ENCODE measurements at places on chromosomes 3 and 15.

DNA sequence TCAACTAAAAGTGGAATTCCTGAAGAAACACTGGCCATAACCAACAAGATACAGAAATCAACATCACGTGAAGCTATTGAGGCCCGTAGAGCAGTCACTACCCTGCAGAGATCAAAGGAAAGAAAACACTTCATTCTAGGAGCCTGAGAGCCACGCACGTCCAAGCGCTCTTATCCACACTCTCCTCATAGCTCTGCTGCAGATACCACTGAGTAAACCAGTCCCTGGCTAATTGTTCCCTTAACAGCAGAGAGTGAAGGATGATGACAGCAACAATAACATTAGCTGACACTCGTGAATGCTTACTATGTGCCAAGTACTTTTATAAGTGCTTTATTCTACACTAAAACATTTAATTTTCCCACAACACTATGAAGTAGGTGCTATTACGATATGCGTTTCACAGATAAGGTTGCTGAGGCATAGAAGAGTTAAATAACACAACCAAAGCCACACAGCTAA is 271.0 kb upstream of the GADL1 start:
- no peak overlapping the region for H3K27ac ChIP-seq
- H3K4me1 ChIP-seq: no peaks in the 10 kb centered on the region
- no peak for DNase-seq
- no peaks in the 10 kb centered on the region for H3K27me3 ChIP-seq

DNA sequence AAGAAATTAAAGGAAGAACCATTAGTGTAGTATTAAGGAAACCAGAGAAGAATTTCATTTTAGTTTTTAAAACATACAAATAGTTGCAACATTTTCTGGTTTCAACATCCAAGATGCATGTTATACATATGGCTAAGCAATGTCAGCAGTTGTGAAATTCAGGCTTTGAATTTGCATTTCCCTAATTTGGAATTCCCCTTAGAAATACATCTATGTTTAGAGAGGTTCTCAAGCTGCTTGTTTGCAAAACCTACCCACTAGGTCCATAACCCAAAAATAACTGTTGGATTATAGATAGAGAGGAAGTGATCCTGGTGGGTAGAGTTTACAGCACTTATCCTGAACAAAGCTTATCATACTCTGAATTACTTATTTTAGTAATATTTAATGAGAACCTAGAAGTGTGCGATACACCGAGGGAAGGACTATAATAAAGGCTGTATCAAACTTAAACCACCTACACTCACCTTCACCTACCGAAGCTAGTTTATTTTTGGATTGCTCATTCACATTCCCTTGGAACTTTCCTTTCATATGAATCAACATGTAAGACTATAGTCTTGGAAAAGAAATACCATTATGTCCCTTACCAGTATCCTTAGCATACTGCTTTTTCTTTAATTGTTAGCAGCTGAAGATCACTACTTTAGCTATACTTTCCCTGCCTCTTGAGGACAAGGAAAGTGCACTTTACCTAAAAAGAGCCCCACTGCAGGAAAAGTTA is 60.6 kb downstream of the CHAC1 start:
- peak; percentile 93 for DNase-seq
- H3K4me3 ChIP-seq: no peak overlapping the region
- peaks cover 49% of the 10 kb centered on the region for H3K36me3 ChIP-seq
- H3K4me1 ChIP-seq: peaks cover 69% of the 10 kb centered on the region
- H3K27ac ChIP-seq: peak overlapping the region; percentile 81

- peaks cover 9% of the 10 kb centered on the region for H3K4me1 ChIP-seq
- no peak overlapping the region for H3K27ac ChIP-seq
- H3K4me3 ChIP-seq: no peak overlapping the region
- H3K27me3 ChIP-seq: no peaks in the 10 kb centered on the region
- H3K36me3 ChIP-seq: peaks cover 9% of the 10 kb centered on the region
Observed at GRCh38 chr3:16468336-16469098, 45.0 kb downstream of the RFTN1 start.

- DNase-seq: no peak
- H3K27me3 ChIP-seq: no peaks in the 10 kb centered on the region
- H3K36me3 ChIP-seq: no peaks in the 10 kb centered on the region
- H3K27ac ChIP-seq: no peak overlapping the region
Observed at GRCh38 chr3:168061332-168061996, 34.3 kb downstream of the GOLIM4 start.

- H3K36me3 ChIP-seq: no peaks in the 10 kb centered on the region
- H3K27ac ChIP-seq: peak overlapping the region; percentile 70
- H3K4me1 ChIP-seq: peaks cover 68% of the 10 kb centered on the region
- DNase-seq: no peak
Observed at GRCh38 chr3:46695962-46696894, 2.7 kb upstream of the ALS2CL start.

- peaks cover 5% of the 10 kb centered on the region for H3K4me1 ChIP-seq
- peaks cover 28% of the 10 kb centered on the region for H3K36me3 ChIP-seq
- DNase-seq: peak; percentile 46
- peak overlapping the region; percentile 50 for H3K27ac ChIP-seq
Observed at GRCh38 chr3:31581660-31582059, 48.9 kb downstream of the STT3B start.

- peaks cover 15% of the 10 kb centered on the region for H3K27me3 ChIP-seq
- H3K4me1 ChIP-seq: no peaks in the 10 kb centered on the region
- no peaks in the 10 kb centered on the region for H3K36me3 ChIP-seq
- H3K27ac ChIP-seq: no peak overlapping the region
Observed at GRCh38 chr15:29962407-29962806, 120.3 kb upstream of the GOLGA8J start.

DNA sequence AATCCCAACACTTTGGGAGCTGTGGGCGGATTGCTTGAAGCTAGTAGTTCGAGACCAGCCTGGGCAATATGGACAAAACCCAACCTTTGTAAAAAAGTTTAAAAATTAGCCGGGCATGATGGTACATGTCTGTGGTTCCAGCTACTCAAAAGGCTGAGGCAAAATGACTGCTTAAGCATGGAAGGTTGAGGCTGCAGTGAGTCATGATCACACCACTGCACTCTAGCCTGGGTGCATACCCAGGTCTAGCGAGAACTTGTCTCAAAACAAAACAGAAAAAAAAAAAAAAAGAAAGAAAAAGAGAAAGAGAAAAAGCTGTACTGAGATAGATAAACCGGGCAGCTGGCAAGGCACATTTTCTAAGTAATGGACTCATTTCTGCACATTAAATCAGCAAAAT is 10.6 kb downstream of the ARPP19 start:
- DNase-seq: peak; percentile 62
- no peaks in the 10 kb centered on the region for H3K27me3 ChIP-seq
- H3K4me3 ChIP-seq: no peak overlapping the region

GRCh38 chr3:184448321-184449160 is 68.7 kb downstream of the CHRD start:
- no peaks in the 10 kb centered on the region for H3K27me3 ChIP-seq
- H3K4me3 ChIP-seq: no peak overlapping the region
- no peak overlapping the region for H3K27ac ChIP-seq
- no peak for DNase-seq
- H3K36me3 ChIP-seq: no peaks in the 10 kb centered on the region
- no peaks in the 10 kb centered on the region for H3K4me1 ChIP-seq

GRCh38 chr3:122497425-122497824 is 17.3 kb downstream of the KPNA1 start:
- no peaks in the 10 kb centered on the region for H3K27me3 ChIP-seq
- no peak overlapping the region for H3K4me3 ChIP-seq
- H3K36me3 ChIP-seq: peaks cover 39% of the 10 kb centered on the region
- H3K27ac ChIP-seq: peak overlapping the region; percentile 83

DNA sequence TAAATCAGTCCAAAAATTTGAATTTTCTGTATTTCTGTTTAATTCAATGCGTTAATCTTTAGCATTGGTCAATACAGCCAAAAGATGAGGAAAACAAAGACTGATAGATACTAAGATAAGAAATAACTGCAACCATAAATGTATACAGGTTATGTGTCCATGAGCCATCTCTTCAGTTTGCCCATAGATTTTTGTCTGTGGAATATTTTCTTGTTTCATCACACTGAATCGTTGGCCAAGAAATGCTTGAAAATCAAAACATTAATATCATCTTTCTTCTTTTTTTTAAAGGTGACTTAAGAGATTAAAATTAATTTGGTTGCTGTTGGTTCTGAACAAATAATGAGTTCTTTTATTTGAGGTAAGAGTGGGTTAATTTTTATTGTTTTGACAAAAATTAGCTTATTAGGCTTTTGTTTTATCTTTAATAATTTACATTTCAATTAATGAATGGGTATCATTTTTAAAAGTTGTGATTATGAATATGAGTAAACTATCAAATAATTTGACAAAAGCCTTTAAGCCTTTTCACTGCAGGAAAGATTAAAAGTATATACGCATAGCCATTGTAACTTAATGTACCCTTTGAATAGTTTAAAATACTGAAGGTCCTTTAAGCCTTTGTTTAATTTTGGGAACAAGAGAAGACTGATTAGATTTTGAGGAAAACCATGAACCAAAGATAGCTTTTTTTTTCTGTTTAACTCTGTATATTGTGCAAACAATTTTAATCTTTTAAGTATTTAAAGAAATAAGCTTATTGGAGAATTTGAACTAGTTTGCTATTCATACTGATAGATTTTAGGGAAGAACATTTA is 14.7 kb upstream of the CHD2 start:
- peaks cover 15% of the 10 kb centered on the region for H3K4me1 ChIP-seq
- DNase-seq: no peak
- H3K27ac ChIP-seq: no peak overlapping the region
- H3K36me3 ChIP-seq: peaks cover 47% of the 10 kb centered on the region
- no peaks in the 10 kb centered on the region for H3K27me3 ChIP-seq

GRCh38 chr3:57094575-57094974 is 34.1 kb downstream of the SPATA12 start:
- no peak overlapping the region for H3K27ac ChIP-seq
- DNase-seq: no peak
- H3K36me3 ChIP-seq: no peaks in the 10 kb centered on the region
- H3K27me3 ChIP-seq: no peaks in the 10 kb centered on the region
- peaks cover 13% of the 10 kb centered on the region for H3K4me1 ChIP-seq
- no peak overlapping the region for H3K4me3 ChIP-seq

DNA sequence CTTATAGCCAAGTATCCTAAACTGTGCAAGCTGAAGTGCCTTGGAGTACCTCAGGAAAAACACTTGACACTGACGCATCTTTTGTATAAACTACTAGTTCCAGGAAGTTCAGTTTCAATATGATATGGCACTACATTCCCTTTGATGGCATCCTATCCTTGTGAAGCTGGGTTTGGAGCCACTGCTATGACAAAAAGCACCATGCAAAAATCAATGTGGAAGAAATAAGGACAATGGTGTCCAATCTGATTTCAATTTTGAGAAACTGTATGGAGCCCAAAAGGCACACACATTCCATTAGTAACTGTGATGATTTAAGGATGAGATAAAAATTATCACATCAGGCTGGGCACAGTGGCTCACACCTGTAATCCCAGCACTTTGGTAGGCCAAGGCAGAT is 5.6 kb downstream of the RPS27L start:
- H3K36me3 ChIP-seq: peaks cover 57% of the 10 kb centered on the region
- H3K27ac ChIP-seq: no peak overlapping the region
- no peak for DNase-seq

- no peak for DNase-seq
- no peaks in the 10 kb centered on the region for H3K27me3 ChIP-seq
- no peaks in the 10 kb centered on the region for H3K4me1 ChIP-seq
- H3K4me3 ChIP-seq: no peak overlapping the region
- H3K36me3 ChIP-seq: no peaks in the 10 kb centered on the region
Observed at GRCh38 chr3:29334706-29335105, 53.8 kb downstream of the RBMS3 start.

GRCh38 chr3:119227070-119227850 is 13.4 kb downstream of the B4GALT4 start:
- no peak overlapping the region for H3K27ac ChIP-seq
- DNase-seq: no peak
- H3K4me1 ChIP-seq: no peaks in the 10 kb centered on the region

- no peak for DNase-seq
- peaks cover 27% of the 10 kb centered on the region for H3K4me1 ChIP-seq
- no peak overlapping the region for H3K4me3 ChIP-seq
- H3K27ac ChIP-seq: no peak overlapping the region
- H3K36me3 ChIP-seq: peaks cover 2% of the 10 kb centered on the region
Observed at GRCh38 chr15:41891946-41892345, 1.9 kb downstream of the SPTBN5 start.
